ENCODE measurements at places on chromosomes 12 and 14.
A peak's percentile ranks its signal among the peaks of the same experiment; 100 is the strongest.

GRCh38 chr14:64303471-64303917 lies 9.3 kb upstream of the ESR2 start:
- DNase-seq: peak; percentile 94

- peak; percentile 91 for DNase-seq
Measured at GRCh38 chr14:70622111-70622712, 19.5 kb upstream of the TTC9 start.

GRCh38 chr12:58286353-58286752 lies 345.0 kb downstream of the ATP23 start:
- no peak for DNase-seq

- no peak for DNase-seq
Measured at GRCh38 chr12:106801830-106802533, 27.5 kb downstream of the RIC8B start.

DNA sequence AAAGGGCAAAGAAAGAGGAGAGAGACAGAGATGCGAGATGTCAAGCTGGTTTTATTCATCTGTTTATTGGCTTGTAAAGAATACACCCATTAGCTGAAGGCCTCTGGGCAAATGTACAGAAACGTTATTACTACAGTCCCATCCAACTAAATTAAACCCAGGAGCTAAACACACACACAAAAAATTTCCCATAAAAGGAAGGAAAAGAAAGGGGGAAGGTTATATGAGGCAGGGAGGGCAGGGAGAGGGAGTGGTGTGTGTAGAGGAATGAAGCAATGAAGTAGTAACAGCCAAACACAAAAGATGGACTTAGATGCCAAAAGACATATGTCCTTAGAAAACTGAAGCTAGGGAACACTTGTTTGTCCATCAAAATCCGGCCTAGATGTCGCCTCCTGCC lies 3.1 kb upstream of the MFAP5 start:
- no peak for DNase-seq

- peak; percentile 5 for DNase-seq
Measured at GRCh38 chr14:63275611-63276010, 43.1 kb downstream of the GPHB5 start.

- DNase-seq: no peak
Measured at GRCh38 chr14:22485178-22485577, 103.8 kb downstream of the DAD1 start.

GRCh38 chr14:62428429-62429203 lies 616.6 kb downstream of the KCNH5 start:
- no peak for DNase-seq

- DNase-seq: no peak
Measured at GRCh38 chr12:117036046-117036445, 63.2 kb downstream of the TESC start.

- no peak for DNase-seq
Measured at GRCh38 chr14:103172921-103173320, 49.7 kb downstream of the TNFAIP2 start.

GRCh38 chr14:104591506-104592291 lies 12.1 kb downstream of the C14orf180 start:
- no peak for DNase-seq

DNA sequence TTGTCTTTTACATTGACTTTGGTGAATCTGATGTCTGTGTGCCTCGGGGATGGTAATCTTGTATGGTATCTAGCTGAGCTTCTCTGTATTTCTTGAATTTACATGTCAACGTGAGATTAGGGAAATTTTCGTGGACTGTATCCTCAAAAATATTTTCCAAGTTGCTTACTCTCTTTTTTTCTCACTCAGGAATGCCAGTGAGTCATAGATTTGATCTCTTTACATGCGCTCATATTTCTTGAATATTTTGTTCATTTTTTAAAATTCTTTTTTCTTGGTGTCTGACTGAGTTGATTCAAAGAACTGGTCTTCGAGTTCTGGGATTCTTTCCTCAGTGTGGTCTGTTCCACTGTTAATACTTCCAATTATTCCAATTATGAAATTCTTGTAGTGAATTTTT lies 207.7 kb downstream of the RAD51B start:
- DNase-seq: no peak

DNA sequence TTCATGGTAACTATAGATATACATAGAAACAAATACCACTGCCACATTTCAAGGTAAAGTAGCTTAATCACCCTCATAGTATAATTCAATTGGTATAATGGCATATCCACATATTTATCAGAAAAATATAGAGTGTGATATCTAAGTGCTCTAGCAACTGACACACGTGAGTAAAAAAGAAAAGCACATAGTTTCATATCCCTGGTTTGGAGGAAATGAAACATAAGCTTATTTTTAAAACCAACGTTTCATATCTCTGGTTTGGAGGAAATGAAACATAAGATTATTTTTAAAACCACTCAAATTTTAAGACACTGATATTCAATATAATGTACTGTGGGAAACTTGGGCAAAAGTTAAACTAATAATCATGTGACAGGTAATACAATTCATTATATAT lies 2.1 kb downstream of the OR6C70 start:
- no peak for DNase-seq

- DNase-seq: peak; percentile 14
Measured at GRCh38 chr14:43410631-43411030, 1096.5 kb downstream of the FSCB start.

DNA sequence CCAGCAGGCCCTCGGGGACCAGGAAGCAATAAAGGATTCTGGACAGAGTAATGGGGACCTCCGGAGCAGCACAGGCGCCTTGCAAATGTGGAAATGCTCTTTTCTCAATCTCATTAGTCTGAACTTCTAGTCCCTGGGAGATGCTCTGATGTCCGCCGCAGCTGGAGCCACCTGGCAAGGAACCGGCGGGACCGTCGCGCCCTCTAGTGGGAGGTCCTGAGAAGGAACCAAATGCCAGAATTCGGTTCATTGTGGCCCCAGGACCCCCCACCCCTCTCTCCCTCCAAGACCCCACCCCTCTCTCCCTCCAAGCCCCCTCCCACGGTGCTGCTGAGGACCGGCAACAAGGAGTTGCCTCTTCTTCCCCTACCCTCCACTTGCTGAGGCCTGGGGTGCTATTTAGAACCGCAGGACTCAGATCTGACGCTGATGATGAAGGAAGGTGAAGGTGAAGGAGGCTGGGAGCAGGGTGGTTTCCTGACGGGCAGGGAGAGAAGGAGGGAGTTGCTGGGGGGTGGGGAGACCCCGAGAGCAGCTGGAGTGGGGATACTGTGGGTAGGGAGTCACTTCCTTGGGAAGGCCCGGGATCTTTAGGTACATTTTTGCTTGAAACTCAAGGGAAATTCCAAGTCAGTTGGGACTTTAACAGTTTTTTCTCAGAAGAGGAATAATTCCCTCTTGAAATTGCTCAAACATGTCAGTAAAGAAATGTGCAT lies 42.5 kb downstream of the SMIM41 start:
- peak; percentile 90 for DNase-seq

DNA sequence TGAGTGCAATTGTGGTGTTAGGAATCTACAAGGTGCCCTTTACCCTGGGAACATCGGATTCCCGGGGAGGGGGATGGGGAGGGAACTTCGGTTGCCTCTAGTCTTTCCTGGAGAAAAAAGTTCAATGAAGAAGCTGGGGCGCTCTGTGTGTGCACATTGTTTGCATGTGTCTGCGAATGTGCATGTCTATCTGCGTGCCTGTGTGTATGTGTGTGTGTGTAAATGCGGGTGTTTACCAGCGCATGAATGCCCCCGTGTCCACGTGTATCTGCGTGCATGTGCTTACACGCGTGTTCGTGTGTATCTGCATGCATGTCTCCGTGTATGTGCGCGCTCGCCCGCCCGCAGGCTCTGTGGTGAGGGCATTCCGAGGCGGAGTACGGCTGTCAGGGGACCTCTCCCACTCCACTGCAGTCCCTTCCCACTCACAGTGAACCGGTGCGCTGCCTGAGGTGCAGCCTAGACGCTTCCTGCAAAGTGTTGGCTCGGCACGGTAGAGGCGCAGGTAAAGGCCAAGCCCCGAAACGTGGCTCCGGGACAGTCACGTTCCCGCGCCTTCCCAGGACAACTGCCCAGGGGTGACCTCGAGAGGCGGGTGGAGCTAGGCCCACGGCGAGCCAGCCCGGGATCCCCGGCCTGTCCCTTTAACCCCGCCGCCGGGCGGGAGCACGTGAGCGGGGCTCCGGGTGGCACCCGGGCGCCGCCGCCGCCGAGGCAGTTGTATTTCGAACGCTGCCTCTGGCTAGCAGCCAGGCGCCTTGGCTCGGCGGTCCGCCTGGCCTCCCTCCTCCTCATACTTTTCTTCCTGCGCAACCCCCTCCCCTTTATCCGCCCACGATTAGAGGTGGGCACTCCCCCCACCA lies 539 bp upstream of the HMGA2 start:
- peak; percentile 89 for DNase-seq

- DNase-seq: no peak
Measured at GRCh38 chr14:71536927-71537772, 395.1 kb upstream of the RGS6 start.

GRCh38 chr14:104685216-104685997 lies 4.0 kb upstream of the INF2 start:
- DNase-seq: no peak

DNA sequence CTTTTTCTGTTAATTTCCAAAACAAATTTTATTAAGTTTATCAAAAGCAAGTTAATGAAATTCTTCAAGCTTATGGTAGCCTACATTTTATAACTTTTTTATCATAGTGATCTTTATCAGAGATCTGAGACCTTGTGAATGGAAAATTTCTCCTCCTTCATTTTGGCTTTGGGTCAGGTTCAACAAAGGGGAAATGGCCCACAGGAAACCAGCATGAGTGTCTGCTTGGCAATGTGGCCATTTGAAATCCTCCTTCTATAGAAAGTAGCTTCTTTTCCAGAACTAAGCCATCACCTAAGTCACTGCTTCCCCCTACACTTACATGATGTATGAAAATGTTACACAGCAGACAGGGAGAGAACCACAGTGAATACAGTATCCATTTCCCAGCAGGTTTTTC lies 1.6 kb downstream of the RHOJ start:
- no peak for DNase-seq

DNA sequence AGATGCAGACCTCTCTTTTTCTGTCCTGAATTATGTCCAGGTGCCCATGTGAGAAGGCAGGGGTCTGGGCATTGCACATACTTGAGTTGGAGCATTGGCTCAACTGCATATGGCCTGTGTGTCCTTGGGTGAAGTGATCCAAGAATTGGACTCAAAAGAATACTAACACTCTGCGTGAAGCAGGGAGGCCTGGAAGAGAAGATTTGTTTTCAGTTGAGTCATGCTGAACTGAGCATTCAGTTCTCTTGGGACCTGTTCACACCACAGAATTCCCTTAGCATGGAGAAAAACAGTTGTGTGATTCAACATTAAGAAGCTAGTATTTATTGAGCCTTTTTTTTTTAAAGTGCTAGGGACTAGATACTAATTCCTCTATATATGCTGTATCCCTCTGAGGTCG lies 164.7 kb upstream of the TBX3 start:
- no peak for DNase-seq

- no peak for DNase-seq
Measured at GRCh38 chr14:50352584-50352983, 40.5 kb downstream of the DMAC2L start.

- no peak for DNase-seq
Measured at GRCh38 chr12:4046495-4046840, 173.3 kb upstream of the PARP11 start.

GRCh38 chr12:28257411-28257810 lies 67.2 kb downstream of the CCDC91 start:
- DNase-seq: no peak

GRCh38 chr12:72560003-72560769 lies 288.0 kb downstream of the TRHDE start:
- DNase-seq: peak; percentile 41

DNA sequence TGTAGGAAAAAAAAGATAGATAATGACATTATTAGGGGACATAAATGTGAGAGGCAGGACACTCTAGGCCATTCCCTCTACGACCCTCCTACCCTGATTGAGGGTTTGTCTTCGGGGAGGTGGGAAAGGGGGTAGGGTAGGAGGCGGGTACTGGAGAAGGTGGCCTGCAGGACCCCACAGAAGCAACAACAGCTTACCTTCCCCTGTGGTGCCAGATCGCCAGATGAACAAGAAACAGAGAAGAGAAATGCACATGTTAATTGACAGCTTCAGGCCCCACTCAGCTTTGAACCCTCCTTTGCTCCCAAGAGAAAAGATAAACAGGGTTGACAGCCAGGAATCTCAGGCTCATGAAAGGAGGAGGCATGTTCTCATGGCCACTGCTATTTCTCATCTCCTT lies 4.8 kb downstream of the PHB2 start:
- no peak for DNase-seq

DNA sequence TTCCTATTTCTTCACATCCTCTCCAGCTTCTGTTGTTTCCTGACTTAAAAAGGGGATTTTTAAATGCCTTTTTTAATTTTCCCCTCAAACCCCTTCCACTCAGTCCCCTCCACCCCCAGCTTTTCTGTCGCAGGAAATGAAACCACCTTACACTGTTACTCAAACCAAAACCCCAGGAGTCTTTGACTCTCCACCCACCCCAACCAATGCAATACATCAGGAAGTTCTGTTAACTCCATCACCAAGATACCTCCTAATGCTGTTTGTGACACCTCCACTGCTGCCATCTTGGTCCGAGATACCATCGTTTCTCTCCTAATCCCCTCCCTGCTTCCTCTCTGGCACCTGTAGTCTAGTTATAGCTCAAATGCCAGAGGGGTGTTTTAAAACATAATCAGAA lies 25.4 kb upstream of the CPM start:
- DNase-seq: no peak

DNA sequence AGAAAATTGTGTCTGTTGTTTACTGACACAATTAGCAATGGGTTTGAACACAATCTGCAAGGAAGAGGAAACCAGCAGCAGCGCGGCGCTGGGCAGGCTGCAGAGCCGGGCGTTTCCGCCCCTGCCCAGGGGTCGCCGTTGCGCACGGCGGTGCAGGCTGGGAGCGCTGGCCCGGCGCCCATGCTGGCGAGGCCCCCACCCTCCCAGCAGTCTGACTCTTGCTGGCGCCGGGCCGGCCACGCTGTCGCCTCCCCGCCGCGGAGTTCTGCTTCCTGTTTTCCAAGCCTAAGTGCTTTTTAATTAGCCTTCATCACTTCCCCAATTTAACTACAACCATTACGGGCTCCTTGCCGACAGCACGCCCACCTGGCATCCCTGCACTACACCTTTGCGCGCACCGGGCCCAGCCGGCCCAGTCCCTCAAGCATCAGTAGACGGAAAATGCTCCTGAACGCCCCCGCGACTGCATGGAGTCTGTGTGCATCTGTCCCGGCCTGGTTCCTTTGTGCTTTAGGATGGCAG lies 212.1 kb downstream of the GXYLT1 start:
- peak; percentile 70 for DNase-seq

- DNase-seq: no peak
Measured at GRCh38 chr12:60119327-60119726, 523.5 kb downstream of the SLC16A7 start.

- DNase-seq: no peak
Measured at GRCh38 chr12:23853640-23854039, 95.8 kb downstream of the SOX5 start.

DNA sequence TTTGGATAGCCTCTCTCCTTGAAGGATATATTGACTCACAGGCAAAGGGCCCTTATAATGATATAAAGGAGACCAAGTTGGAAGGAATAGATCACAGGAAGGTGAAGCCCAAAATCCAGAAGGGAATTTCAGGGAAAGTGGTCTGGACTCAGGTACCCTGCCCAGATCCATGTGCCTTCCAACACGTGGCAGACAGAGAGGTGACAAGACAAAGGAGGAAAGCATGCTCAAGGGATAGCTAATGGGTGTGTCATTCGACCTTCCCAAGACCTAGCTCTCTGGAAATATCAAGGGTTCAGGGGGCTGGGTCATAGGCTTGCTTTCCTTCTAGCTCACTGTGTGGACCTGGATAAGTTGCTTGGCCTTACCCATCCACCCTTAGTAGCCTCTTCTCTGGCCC lies 214.3 kb downstream of the ZFP36L1 start:
- no peak for DNase-seq

GRCh38 chr12:11553871-11554533 lies 95.5 kb upstream of the ETV6 start:
- peak; percentile 88 for DNase-seq

All from GM23338 (cell line).